ENCODE measurements at places on chromosomes 6 and 20.

- DNase-seq, result no peak
These were observed 1.5 kb downstream of the PPP1R14C start for GRCh38 chr6:150144294-150144868.

GRCh38 chr6:63640062-63640461, 4.5 kb downstream of the PHF3 start:
- peak; percentile 79 for DNase-seq

- no peak for DNase-seq
These were observed 616 bp downstream of the CHMP4B start for GRCh38 chr20:33811776-33812151.

- DNase-seq, result no peak
These were observed 28.4 kb downstream of the DLGAP4 start for GRCh38 chr20:36334281-36335205.

DNA sequence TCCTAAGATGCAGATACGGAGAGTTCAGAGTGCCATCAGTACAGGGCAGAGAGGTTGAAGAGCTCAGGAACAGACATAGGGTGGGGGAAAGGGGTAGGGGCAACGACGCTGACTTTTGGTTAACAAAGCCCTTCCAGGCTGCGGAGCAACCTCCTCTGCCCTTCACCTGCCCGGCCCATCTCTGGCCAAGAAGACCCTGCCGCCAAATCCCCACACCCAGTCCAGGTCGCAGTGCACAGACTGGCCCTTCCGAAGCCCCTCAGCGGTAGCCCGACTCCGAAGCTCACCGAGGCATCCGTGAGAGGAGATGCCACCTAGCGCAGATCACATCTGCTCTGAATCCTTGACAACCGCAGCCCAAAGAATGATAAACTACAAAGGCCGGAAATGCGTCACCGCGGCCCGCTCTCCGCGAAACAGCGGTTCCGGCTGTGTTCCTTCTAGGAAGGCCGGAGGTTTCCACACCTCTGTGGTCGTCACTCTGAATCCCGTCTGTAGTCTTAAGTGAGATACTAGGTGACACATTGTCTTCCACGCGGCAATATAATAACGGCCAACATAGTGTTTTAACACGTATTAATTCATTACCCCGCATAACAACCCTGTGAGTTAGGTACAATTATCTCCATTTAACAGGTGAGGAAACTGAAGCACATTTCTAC, at the start of gene ZSCAN23:
TSS of gene ZSCAN23 (minus strand) at position 380 of the 662 bp plus-strand sequence. CDS start 7,225 bp downstream, outside the sequence.
- peak; percentile 92 for DNase-seq

- DNase-seq, result peak; percentile 38
These were observed 157.4 kb upstream of the LAMA2 start for GRCh38 chr6:128725271-128726233.

All from IMR-90 (cell line).